T-helper 22 cell (primary cell): ENCODE measurements at places on chromosomes 16 and 17.

GRCh38 chr17:79341222-79341780 is 266.7 kb downstream of the ENGASE start:
- no peak for DNase-seq

DNA sequence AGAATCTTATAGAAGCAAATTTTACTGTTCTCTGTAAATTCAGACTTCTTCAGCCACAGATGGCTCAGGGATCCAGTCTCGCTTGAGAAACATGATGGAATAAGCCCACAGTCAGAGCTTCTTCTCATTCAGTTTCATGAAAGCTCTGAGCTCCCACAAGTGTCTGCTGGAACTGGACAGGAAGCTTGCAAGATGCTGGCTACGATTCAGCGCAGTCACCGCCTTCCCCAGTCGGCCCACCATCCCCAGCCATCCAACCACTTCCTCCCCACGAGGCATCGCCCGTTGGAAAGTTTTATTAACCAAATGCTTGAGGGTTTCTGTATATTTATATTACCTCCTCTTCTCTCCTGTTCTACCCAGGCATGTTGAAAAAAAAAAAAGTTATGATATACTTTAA is 171.7 kb downstream of the ZFHX3 start:
- DNase-seq, result no peak

- no peak for DNase-seq
Measured at GRCh38 chr17:56130631-56131030, 22.6 kb upstream of the ANKFN1 start.

- no peak for DNase-seq
Measured at GRCh38 chr17:79793924-79794304, 3.0 kb downstream of the CBX8 start.

DNA sequence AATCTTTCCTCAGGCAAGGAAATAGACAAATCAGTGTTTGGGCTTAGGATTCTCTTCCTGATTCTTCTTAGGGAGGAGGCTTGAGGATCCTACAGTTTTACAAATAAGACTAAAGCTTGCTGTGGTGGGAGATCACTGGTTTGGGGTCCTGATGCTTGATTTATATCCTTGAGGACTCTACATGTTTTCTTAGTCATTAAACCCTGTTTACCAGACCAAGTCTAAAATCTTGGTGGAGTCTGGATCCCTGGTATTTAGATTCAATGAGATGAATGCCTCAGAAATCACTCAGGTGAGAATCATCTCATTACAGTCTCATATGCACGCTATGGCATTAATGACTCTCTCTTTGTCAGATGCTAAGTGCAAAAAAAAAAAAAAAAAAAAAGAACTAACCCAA is 304.3 kb upstream of the SALL1 start:
- no peak for DNase-seq

DNA sequence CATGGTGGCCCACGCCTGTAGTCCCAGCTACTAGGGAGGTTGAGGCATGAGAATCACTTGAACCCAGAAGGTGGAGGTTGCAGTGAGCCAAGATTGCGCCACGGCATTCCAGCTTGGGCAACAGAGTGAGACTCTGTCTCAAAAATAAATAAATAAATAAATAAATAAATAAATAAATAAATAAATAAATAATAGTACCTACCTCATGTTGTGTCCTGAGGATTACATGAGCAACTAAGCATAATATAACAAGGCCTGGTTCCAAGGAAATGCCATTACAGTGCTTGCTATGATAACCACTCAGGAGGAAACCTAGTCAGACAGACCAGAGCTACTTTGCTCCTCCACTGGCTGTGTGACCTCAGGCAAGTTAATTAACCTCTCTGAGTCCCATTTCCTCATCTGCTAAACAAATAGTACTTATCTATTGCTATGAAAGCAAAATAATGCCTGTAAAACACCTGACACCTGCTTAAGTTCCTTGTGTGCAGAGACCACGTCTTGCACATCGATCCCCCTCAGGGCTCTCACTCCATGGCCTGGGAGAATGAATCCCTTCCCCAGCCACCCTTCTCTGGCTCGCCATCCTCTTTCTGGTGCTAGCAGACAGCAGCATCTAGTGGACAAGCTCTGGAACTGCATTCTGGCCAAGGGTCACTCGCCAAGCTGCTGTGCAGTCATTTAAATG is 7.5 kb downstream of the EPOP start:
- peak; percentile 25 for DNase-seq

GRCh38 chr16:73033271-73033998 is 14.5 kb downstream of the ZFHX3 start:
- no peak for DNase-seq

DNA sequence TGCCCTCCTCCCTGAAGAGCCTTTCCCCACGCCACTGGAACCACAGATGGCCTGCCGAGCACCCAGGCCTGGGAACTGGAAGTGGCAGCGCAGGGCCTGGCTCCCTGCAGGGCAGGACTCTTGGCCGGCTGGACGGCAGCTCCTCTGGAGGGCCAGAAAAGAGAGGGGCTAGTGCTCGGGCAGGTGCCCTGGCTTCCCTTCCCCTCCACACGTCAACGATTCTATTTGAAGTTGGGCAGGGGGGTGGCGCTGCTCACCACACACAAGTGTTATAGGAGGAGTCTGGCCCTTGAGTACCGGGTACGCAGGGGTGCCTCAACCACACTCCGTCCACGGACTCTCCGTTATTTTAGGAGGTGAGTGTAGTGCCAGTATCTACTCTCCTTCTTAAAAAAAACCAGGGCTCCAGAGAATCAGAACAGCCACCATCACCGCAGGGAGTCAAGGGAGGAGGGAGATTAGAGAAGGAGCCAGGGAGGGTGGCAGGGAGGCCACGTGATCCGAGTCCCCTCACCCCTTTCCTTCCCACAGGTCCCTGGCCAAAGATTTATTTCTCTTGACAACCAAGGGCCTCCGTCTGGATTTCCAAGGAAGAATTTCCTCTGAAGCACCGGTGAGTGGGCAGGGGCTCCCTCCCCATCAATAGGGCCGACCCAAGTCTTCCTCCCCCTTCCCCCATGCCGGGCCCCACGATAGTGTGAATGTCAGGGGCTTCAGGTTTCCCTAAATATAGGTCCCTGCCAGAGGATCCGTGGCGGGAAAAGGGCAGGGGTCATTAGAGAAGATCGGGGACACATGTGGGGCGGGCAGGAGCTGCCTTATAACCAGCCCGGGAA is 1.4 kb upstream of the ALDOA start:
- DNase-seq, result peak; percentile 38
